ENCODE measurements at places on chromosomes 5 and 9.

DNA sequence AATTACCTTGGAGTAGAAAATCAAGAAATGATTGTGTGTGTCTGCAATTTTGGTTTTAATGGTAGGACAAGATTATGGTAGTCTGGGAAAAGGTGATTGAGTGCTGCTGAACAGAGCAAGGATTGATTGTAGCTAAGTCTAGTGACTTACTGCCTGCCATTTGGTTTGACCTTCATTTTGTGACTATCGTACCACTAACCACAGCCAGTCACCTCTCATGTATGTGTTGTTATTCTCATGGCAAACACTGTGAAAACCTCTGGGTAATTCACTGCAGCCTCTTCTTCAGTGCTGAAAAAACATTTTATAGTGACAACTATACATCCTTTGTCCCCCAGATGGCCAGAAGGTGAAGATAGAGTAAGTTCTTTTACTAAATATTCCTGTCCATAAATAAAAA lies 37.5 kb downstream of the CTNNA1 start:
- DNase-seq, result no peak

GRCh38 chr9:2985343-2985742 lies 141.4 kb upstream of the PUM3 start:
- no peak for DNase-seq

DNA sequence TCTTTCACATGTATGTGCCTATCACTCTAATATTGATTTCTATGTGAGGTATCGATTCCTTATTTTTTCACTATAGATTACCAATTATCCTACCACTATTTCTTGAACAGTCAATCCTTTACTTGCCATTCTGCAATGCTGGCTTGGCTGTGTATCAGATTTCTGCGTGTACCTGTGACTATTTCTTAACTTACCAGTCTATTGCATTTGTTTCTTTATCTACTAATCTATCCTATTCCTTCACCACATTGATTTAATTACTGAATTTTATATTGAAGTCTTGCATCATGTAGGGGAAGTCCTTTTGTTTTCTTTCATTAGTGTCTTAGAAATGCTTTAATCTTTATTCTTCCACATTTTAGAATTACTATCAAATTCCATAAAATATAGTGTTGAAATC lies 684.8 kb downstream of the LRRC70 start:
- DNase-seq, result no peak

DNA sequence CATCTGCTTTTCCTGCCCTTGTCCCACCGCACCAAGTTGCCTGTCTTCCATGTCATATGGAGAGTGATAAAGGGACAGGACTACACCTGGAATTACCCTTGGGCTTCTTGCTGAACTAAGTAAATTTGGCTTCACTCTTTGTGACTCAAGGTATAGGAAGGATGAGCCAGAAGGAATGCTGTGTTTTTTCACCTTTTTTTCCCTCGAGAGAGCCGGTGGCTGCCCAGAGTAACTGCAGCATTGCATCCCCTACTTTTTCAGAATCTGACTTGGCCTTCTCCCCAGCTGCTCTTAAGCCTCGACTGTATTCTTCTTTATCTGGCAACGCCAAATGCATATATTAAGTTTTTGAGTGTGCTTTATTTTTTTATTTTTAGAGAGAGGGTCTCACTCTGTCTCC lies 38.4 kb downstream of the RCL1 start:
- DNase-seq, result no peak

- DNase-seq, result no peak
Measured at GRCh38 chr5:97623441-97623840, 440.4 kb upstream of the RIOK2 start.

- DNase-seq, result no peak
Measured at GRCh38 chr9:35414889-35415288, 75.0 kb upstream of the RUSC2 start.

GRCh38 chr9:131096269-131097125 lies at the start of gene AIF1L:
TSS of gene AIF1L (plus strand) at chr9:131096531. CDS start at chr9:131096630, 99 bp downstream.
- DNase-seq, result no peak

DNA sequence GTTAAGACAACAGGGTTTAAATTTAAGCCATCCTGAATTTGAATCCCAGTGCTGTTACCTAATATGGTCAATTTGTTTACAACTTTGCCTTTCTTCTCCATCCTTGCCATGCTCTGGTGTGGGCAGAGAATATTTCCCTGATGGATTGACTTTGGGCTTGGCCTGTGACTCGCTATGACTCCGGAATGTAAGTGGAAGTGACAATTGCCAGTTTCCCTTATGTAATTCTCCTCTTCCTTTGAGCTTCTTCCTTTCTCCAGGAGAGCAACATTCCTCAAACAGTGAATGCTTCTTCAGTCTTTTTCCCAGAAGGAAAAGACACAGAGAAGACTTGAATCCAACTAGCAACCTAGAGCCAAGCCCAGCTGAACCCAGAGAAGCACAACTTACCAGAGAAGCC lies 159.1 kb downstream of the LURAP1L start:
- DNase-seq, result no peak

DNA sequence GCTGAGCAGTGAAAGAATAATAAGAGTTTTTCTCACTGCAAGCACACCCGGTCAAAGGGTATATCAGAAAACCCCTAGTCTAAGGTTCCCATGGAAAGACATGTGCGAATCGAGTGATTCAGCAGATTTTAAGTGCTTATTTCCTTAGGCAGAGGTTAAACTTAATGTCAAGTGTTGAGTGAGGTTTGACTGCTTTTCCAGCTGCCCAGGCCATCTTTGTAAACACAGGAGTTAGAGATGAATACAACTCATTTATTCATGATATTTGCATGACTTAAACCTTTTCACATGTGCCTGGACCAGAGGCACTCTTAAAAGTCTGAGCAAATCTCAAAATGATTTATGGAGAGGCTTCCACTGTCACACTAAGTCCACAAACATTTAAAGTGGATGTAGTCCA lies 137.8 kb upstream of the RGMB start:
- DNase-seq, result no peak

DNA sequence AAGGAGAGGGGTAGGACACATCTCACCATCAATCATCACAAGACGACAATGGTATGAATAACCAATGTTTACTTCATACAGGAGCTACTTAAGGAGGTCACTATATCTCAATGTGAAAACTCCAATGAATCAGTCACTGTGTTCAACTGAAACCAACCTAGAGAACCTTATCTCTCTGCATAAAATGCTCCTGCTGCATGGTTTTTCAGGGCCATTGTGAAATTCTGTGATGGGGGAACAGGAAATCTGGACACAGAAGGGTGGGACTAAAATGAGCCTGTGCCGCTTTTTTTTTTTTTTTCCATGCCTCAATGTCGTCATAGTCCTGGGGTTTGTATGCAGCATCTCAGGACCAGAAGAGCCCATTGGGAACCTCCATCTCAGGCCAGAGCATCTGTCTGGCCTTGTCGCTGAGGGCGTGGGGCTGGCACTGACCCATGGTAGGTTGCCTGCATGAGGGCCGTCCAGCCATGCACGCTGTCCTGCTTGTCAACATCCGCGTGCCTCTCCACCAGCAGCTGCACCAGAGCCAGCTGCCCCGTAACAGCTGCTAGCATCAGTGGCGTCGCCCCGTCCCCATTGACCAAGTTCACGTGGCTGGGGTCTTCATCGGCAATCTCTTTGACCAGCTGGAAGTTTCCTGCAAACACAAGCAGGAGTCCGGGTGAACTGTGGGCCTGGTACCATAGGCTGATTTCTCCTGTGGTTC lies 12.7 kb downstream of the ANKS6 start:
- no peak for DNase-seq

GRCh38 chr9:11931751-11932150 lies 761.4 kb upstream of the TYRP1 start:
- DNase-seq, result no peak

- DNase-seq, result no peak
Measured at GRCh38 chr9:114731701-114732100, 49.7 kb upstream of the TEX48 start.

- DNase-seq, result no peak
Measured at GRCh38 chr9:69297300-69297980, 27.6 kb upstream of the ENTREP1 start.

DNA sequence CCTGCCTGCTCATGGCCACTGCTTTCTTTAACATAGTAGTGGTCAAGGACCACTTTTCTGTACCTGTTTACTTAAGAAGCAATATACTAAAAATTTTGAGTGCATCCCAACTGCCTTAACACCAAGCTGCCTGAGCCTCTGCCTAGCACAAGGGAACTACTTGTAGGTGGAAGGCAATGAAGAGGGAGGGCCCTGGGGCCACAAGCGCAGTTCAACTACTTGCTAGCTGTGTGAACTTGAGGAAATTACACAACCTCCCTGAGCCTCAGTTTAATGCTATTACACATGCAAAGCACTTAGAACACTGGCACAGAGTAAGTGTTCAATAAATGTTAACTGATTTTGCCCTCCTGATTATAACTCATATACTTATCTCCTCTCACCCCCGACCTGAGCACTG lies 6.3 kb downstream of the ARL15 start:
- no peak for DNase-seq

GRCh38 chr9:3956899-3957298 lies 343.0 kb downstream of the GLIS3 start:
- no peak for DNase-seq

- DNase-seq, result no peak
Measured at GRCh38 chr5:72468024-72468423, 39.2 kb downstream of the ZNF366 start.

GRCh38 chr9:72349911-72350310 lies 15.1 kb downstream of the ZFAND5 start:
- no peak for DNase-seq

DNA sequence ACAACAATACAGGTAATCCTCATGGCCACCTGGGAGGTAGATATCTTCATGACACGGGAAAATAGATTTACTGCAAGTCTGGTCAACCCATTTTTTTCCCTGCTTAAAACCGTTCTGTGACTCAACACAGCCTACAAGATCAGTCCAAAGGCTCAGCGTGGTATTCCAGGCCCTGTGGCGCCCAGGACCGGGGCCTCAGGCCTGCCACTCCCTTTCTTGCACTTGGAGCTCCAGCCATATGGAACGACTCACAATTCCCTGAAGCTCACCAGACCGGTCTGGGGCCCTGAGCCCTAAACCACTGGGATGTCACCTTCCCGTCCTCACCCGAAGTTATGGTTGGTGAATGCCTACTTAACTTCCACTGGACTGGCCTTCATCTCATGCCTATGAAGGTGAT lies 6.5 kb upstream of the MLANA start:
- DNase-seq, result no peak

DNA sequence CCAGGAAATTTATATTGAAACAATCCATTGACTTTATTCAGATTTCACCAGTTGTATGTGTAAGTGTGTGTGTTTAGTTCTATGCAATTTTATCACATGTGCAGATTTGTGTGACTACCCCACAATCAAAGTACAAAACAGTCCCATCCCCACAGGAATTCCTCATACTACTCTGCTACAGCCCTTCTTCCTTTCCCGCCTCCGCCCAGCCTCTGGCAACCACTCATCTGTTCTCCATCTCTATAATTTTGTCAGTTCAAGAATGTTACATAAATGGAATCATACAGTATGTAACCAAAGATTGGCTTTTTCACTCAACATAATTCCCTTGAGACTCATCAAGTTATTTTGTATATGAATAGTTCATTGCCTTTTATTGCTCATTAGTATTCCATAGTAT lies 289.1 kb downstream of the GADD45G start:
- DNase-seq, result no peak

GRCh38 chr5:20157089-20157488 lies 169.1 kb upstream of the CDH18 start:
- no peak for DNase-seq

DNA sequence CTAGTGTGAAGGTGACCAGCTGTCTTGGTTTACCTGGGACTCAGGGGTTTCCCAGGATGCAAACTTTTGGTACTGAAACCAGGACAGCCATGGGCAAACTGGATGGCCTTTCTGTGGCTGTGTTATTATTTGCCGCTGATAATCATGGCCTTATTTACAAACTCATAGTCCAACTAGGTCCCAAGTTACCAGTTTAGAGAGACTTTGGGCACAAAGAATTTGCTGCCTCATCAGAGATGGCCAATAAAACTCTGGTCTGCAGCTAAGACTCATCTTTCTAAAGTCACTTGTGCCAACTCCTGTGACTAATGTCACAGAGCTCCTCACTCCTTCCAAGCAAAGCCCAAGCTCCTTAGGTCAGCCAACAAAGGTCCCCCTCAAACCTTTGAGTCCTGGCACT lies 47.5 kb upstream of the PLPP6 start:
- DNase-seq, result no peak

GRCh38 chr9:68775003-68775730 lies 70.1 kb downstream of the PIP5K1B start:
- no peak for DNase-seq

- DNase-seq, result no peak
Measured at GRCh38 chr5:10507575-10508096, 56.2 kb upstream of the ANKRD33B start.

GRCh38 chr5:157273131-157273556 lies 7.2 kb downstream of the CYFIP2 start:
- no peak for DNase-seq

GRCh38 chr9:87662808-87663528 lies 63.0 kb upstream of the CTSL start:
- peak; percentile 51 for DNase-seq

GRCh38 chr5:37771731-37772130 lies 68.1 kb downstream of the GDNF start:
- no peak for DNase-seq

GRCh38 chr5:134188092-134188491 lies 11.3 kb upstream of the SKP1 start:
- no peak for DNase-seq

GRCh38 chr5:159951387-159951786 lies 35.1 kb downstream of the ADRA1B start:
- DNase-seq, result no peak

GRCh38 chr9:32550150-32550561 lies 2.0 kb upstream of the SMIM27 start:
- DNase-seq, result no peak

- no peak for DNase-seq
Measured at GRCh38 chr5:113917997-113918396, 404.5 kb downstream of the YTHDC2 start.

GRCh38 chr5:149344151-149344550 lies 1.1 kb upstream of the GRPEL2 start:
- no peak for DNase-seq

- DNase-seq, result no peak
Measured at GRCh38 chr9:18296702-18297055, 177.3 kb upstream of the ADAMTSL1 start.

DNA sequence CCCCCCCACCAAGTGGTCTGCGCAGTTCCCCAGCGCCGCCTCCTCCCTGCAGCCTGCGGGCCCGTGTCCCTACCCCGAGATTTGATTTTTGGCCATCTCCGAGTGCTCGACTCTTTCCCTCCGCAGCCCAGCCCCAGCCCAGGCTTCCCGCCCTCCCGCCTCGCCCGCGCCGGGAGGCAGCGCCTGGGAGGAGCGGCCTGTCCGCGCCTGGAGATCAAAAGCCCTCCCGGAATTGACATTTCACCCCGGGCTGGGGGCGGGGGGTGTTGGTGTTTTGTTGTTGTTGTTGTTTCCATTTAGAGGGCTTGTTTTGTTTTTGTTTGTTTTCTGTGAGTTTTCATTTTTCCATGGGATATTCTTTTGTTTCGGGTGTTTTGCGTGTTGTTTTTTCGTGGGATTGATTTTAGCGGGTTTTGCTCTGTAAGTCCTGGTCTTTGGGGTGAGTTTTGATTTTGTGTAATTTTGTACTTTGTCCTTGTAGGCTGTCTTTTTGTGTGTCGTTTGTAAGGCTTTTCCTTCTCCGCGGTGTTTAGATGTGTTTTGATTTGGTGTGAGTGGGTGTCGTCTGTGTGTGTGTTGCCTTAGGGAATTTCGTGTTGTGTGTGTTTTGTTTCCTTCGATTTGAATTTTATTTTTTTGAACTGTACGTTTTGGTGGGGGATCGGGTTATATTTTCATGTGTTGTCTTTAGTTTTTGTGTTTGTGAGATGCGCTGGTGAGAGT lies 1.7 kb upstream of the PAX5 start:
- DNase-seq, result no peak
